COR-L47 (cell line): ENCODE measurements at places on chromosomes 5 and 9.

DNA sequence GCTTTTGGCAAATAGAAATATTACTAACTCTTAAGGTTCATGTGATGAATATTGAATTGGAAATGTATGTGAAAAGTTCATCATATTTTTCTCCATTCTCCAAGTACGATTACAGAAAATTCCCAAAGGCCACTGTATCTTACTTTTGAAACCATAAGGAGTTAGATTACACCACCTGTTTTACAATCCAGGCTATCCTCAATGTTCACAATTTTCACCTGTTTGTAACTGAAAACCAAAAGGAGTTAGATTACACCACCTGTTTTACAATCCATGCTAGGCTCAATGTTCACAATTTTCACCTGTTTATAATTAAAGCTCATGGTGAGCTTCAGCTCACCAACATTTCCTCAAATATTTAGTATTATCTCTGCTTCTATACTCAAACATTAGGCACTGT lies 188.0 kb downstream of the HCN1 start:
- no peak for DNase-seq

DNA sequence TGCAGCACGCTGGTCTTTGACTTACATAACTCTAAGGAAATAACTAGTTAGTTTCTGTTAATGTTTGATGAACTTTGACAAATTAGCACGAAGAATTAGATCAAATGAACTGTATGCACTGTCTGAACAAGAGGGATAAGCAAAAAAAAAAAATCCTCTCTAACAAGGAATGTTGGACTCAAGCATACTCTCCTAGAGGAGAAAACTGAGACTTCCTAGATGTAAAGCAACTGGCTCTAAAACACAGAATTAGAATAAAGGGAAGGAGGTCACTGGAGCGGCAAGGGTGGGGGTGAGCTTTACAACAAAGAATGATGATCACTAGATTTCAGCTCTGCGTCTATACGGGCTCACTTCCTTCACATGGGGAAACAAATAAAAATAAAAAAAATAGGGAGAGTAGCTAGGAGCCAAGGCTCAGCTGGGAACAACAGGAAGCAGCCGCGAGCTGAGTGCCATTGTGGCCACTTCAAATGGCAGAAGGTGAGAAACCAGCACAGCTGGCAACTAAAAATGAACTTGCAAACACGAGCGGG lies 48.7 kb upstream of the CEMIP2 start:
- no peak for DNase-seq

DNA sequence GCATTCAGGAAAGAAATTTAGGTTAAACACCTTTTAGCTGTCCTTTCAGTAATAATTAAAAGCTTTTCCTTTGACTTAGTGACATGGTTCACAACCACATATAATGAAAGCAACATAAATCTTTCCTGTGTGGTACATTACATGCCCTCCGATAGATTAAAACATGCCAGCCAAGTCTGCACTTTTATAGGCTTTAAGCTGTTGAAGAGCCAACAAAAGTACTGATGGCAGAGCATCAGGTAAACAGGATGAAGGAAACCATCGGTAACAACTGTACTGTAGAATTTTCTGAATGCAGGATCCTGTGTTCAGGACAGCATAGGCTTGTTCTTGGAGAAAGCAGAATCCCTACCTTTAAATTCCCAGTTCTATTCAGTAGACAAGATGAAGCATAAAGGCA lies 226.6 kb downstream of the MLLT3 start:
- DNase-seq = no peak

- no peak for DNase-seq
Observed at GRCh38 chr9:106818034-106818433, 44.9 kb upstream of the ZNF462 start.

DNA sequence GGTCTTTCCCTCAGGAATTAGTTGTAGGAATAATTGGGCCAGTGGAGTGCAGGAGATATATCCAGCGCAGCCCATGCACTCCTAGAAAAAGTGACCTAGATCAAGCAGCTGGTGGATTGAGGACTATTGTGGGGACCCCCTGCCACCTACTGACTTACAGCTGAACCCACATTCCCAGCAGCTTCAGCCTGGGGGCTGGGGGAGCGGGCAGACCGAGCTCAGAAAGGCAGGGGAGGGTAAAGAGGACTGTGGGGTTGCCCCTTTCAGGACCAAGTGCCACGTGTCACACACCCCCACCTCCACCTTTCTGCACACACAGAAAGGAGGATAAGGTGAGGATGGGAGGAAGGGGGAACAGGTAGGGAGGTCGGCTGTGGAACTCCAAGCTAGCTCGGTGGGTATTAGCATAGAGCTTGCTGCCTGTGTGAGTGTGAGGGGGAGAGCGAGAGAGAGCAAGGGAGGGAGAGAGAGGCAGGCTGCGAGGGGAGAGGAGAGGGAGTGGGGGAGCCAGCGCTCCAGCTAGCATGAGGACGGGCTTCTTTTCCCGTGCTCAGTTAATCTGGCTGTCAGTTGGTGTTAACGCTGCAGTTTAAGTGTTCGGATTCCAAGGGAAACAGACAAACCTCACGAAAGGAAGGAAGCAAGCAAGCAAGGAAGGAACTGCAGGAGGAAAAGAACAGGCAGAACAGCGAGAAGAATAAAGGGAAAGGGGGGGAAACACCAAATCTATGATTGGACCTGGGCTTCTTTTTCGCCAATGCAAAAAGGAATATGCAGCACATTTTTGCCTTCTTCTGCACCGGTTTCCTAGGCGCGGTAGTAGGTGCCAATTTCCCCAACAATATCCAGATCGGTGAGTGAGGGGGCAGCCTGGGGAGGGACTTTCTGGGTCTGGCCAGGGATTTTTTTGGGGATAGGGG lies at the start of gene GRIA1:
GRIA1 (plus strand) TSS at position 553 of the 920 bp plus-strand sequence.
- peak; percentile 34 for DNase-seq

- no peak for DNase-seq
Observed at GRCh38 chr5:142375944-142376411, 51.2 kb upstream of the SPRY4 start.
